ENCODE measurements at places on chromosomes 7 and 10.

DNA sequence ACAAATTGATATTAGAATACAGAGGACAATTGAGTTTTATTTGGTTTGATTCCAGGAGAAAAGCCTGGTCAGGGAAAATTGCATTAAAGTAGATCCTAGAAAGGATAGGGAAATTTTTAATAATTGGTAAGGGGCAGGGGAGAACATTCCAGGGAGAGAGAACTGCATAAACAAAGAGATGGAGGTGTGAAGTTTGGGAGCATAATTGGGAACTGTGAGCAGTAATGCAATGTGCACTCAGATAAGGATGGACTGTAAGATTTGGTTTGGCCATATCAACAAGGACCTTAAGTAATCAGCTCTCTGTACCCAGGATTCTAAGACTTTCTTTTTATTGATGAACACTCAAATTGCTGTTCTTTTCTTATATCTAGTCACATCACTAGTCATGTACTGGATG, 41.4 kb downstream of the ZMYND11 start:
- DNase-seq, result no peak

DNA sequence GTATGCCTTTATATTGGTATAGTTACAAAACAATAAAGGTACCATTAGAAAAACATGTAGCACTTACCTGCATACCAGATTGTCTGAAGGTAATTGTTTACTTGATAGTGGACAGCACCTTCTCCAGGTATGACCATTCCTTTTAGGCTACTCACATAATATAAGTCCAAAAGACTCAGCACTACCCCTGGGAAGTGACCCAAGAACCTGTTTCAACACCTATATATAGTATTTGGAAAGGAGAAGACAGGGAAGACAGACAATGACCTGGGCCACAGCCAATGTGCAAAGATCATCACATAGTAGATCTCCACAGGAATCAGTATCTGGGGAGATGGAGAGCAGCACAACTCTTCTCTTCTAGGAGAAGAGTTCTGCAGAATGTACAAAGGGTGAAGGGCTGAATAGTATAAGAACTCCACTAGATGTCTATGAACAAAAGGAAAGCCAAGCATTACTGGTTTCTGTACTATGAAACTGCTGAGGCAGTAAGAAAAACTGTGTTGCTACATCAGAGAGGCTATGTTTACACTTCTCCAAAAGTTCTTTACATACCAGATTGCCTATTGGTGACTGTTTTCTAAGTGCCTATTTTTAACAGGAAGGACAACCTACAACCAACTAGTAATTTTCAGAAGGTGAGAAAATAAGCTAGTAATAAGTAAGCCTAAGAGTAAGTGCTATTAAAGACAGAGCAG, 159.2 kb downstream of the BTAF1 start:
- no peak for DNase-seq

- DNase-seq, result no peak
These were observed 445.8 kb downstream of the PLXNA4 start for GRCh38 chr7:132130497-132130896.

DNA sequence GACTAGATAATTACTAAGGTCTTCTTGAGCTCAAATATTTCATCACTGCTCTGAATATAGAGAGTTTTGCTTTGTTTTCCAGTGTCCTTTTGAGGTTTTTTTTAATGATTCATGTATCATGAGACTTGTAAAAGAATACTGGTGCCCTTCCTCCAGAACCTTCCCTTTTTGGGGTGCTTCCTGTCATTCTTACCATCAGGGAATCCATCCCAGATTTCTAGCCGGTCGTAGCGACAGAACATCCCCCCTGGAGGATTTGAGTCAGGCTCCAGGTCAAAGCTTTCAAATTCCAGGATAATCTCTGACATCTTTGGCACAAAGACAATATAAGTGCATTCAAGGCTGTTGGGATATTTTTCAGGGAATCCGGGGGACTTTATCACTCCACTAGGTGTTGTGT, 71.0 kb downstream of the NRP1 start:
- no peak for DNase-seq

DNA sequence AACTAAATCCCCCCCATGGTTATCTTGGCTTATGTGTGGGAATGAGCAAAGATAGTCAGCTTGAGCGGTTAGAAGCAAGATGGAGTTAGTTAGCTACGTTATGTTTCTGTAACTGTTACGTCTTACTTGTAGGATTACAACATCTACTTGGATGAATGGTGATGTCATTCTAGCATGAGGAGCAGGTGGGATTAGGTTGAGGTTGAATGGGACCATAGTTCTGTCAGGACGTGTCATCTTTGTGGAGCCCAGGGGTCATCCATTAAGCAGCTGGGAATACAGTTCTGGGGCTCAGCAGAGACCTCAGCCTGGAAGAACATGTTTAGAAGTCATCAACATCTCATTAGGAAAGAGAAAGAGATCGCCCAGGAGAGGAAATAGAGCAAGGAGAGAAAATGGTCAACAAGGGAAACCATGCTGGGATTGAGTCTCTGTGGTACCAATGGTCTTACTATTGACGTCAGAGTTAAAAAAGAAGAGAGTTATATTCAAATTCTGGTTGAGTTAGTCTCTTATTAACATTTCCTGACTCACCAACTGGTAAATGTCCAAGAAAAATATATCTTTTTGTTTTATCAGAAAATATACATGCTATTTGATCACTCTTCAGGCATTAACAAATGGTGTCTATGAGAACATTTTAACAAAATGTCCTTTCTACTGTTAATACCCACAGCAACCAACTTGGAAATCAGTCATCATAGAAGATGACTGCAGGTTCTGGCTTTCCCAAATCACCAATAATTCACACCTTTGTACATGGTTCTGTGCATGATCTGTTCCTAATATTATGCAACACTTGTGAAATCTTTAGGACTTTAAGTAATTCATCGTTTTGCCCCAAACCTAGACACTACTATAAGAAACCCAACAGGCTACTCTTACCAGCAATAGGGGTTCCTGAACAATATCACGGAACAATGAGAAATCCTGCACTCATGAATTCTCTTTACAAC, 96.9 kb downstream of the KIAA1217 start:
- DNase-seq, result no peak

GRCh38 chr7:132526111-132526740, 50.0 kb downstream of the PLXNA4 start:
- no peak for DNase-seq

GRCh38 chr10:122879339-122880273, at the start of gene FAM24B:
Gene FAM24B (minus strand): TSS chr10:122879581. CDS start chr10:122850515, 29,066 bp downstream.
- peak; percentile 88 for DNase-seq

DNA sequence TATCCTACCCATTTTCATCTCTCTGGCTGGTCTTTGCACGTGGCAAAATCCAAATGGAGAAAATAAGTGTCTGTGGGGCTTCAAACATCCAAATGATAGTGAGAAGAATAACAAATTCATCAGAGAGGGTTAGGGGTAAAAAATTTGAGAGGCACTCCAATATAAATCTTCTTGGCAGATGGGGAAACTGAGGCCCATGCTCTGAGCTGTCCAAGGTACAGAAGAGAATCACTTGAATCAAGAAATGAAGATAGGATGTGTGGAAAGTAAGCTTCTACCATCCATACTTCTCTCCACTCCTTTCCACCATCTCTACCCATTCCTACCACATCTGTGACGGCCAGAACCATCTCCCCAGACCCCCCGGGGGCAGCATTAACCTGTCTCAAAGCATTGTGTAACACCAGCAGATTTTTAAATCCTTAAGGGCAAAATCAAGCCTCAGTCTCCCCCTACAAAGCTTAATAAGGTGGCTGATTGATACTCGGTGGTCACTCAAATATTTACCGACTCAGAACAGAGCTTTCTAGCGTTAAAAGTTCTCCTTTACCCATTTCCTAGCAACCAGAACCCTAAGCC, 818 bp downstream of the GOT1 start:
- DNase-seq, result no peak

- DNase-seq, result no peak
These were observed 43.2 kb upstream of the SLC35B4 start for GRCh38 chr7:134359787-134360432.

GRCh38 chr10:72333112-72334015, 21.4 kb downstream of the DNAJB12 start:
- DNase-seq, result no peak

Data from HCT116 (cell line).